Suppressor macrophage treated with lipopolysaccharide for 4 hours (primary cell): ENCODE measurements at places on chromosomes 3 and 15.

DNA sequence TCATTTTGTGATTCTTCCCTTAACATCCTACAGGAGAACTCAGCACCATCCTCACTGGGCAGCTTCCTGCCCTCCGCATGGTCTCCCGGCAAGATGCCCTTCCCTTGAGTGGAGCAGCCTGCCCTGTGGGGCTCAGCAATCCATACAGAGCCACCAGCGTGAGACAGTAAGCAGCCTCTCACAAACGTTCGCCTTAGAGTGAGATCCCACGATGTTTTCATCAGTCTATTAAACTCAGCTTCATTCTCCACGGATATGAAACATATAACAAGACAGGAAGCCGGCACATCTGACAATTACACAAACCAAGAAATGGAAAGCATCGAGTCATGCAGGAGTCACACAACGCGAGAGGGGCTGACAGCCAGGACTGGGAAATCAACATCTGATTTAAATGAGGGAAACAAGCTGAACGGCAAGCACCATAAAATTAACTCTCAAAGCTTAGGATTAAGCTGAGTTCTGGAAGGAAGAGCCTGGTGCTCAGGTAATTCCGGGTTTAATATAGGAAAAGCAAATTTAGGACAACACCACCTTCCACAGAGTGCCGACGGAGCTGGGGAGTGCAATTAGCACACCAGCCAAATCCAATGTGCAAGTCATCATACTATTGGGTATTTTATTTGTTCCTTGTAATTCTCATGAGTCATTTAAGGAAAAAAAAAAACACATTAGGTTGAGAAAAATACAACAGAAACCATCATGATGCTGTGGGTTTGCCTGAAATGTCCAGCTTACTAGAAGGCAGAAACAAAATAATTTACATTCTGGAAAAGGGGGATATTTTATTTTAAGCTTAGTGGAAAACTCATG lies 272.0 kb downstream of the OCA2 start:
- DNase-seq, result no peak

- DNase-seq, result peak; percentile 35
These were observed 420.2 kb downstream of the TBC1D5 start for GRCh38 chr3:17322106-17322793.

- peak; percentile 88 for DNase-seq
These were observed 230.9 kb downstream of the XXYLT1 start for GRCh38 chr3:195040094-195040493.

DNA sequence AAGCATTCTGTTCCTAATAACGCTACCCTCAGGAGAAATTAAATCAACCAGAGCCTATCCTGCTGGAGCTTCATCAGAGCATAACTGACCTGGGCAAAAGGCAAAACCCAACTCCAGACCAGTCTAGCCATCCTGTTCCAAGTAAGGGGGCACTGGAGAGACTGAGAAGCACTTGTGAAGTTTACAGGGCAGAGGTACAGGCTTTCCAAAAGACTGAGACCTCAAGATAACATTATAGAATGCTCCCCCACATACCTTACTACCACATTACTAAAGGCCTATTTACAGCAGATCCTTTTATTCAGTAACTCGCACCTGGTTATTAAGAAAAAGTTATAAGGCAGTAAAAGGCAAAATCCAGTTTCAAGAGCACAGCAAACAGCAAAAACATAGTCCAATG lies 35.5 kb downstream of the RFX7 start:
- no peak for DNase-seq

DNA sequence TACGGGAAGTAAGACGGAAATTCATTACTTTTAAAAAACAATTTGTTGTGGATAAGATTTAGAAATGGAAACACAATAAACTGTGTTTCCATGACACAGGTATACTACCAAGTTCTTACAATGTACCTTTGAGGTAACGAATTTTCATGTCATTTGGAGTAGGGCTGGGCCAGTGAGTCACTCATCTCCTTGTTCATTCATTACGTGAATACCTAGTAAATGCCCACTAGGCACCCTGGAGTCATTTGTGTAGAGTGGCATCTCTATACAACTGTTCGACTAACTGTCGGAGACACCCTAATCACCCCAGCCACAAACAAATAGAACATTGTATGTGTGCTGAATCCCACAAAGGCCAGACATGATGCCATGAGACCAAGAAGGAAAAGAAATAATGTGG lies 94.8 kb downstream of the IGF1R start:
- DNase-seq, result no peak

DNA sequence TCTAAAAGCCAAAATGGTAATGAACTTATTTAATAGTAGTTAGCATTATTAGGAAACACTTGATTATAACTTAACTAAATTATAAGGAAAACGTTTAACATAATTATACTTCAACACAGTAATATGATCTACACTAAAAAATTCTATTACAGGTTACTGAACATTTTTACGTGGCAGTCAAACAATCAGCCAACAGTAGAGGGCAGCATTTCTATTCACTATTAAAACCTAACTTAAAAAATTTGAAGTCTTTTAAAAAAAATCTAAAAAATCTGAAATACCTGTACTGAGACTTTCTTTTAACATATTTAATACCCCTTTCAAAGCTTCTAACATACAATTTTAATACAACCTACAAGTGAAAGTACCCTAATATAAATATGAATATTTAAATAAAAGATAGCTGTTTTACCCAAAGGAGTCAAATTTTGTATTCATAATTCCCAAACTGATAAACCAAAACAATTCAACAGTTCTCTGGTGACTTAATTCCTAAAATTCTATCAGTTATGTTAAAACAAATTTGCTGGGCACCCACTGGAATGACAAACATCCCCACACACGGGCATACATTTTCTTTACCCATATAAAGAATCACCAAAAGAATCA lies 41.5 kb downstream of the DLG1 start:
- DNase-seq, result peak; percentile 68

GRCh38 chr15:74956648-74957475 lies at the start of gene RPP25:
Gene RPP25 (minus strand): TSS chr15:74956772. CDS start chr15:74956583, 189 bp downstream.
- DNase-seq, result peak; percentile 73

- peak; percentile 21 for DNase-seq
These were observed 3.1 kb downstream of the NSUN3 start for GRCh38 chr3:94065819-94066480.
